Small intestine (tissue), 16 donors: ENCODE measurements at places on chromosomes 1 and 21. TPM values are rescaled to one million over a fixed set of nuclear protein-coding genes. Genes with fewer than 3 reads are reported as not detected.

DNA sequence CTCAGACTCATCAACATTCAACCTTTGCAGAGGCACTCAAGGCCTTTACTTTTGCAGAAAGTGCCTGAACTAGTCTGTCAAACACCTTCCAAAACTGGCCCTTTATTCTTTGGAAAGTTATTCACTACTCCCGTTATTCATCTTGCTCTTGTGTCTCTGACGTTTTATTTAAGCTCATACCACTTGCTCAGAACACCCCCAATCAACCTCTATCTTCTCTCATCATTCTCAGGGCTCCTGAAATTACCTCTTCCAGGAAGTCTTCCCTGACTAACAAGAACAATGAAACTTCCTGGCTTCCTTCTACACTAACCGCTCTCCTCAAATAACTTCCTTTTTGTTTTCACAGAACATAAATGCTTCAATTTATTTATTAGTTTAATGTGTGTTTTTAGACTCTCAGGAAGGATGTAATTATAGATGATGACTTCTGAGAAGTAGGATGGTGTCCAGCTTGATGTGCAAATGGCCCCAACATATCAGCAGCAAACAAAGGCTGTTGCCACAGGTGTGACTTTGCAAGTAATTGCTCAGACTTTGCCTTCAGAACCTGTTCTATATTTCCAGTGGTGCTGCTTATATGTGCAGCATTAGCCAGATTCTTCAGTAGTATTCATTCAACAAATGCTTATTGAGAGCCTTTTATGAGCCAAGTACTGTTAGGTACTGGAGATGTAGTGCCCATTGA lies 22.8 kb upstream of the BATF3 start:
- no peak for DNase-seq

- no peak for DNase-seq
Measured at GRCh38 chr21:24272521-24272938, 1334.8 kb downstream of the MRPL39 start.

The HCRTR1 gene
- polyA plus RNA-seq, result 0.10 TPM

GRCh38 chr1:180948641-180949615 lies 36.2 kb downstream of the KIAA1614 start:
- no peak for DNase-seq
